ENCODE measurements at places on chromosomes 7 and 10. TPM values are rescaled to one million over a fixed set of nuclear protein-coding genes. Genes with fewer than 3 reads are reported as not detected.

DNA sequence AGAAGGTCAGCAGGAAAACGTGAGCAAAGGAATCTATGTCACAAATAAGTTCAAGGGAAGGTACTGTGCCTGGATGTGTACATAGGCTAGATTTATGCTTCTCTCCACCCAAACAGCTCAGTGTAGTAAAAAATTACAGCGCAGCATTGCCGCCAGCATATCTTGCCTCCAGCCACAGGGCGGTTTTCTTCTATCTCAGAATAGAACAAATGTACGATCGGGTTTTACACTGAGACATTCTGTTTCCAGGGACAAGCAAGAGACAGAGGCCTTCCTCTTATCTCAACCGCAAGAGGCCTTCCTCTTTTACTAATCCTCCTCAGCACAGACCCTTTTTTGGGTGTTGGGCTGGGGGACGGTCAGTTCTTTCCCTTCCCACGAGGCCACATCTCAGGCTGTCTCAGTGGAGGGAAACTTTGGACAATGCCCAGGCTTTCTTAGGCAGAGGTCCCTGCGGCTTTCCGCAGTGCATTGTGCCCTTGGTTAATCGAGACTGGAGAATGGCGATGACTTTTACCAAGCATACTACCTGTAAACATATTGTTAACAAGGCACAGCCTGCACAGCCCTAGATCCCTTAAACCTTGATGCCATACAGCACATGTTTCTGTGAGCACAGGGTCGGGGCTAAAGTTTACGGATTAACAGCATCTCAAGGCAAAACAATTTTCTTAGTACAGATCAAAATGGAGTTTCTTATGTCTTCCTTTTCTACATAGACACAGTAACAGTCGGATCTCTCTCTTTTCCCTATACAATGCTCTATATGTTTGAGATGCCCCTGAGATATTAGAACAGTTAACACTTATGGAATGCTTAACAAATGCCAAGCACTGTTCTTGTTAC lies 11.6 kb upstream of the ABHD11 start:
- H3K36me3 ChIP-seq: no peaks in the 10 kb centered on the region
- no peaks in the 10 kb centered on the region for H3K4me1 ChIP-seq
- no peak overlapping the region for H3K27ac ChIP-seq
- no peaks in the 10 kb centered on the region for H3K27me3 ChIP-seq
- H3K4me3 ChIP-seq: no peak overlapping the region

DNA sequence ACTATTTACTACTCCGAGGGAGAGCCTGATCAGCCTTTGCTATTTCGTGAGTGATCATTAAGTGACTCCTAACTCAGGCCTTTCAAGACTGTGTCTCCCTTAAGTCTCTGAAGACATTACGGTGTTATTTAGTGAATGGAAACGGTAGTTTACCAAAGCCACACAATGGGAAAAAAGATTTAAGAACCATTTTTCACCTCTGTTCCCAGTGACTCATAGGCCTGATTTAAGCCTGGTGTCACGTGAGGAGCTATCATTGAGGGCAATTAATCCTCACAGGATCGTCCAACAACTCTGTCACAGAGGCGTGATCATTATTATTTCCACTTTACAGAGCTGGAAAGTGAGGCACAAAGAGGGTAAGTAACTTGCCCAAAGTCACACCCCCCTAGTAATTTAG lies 20.3 kb downstream of the C10orf90 start:
- H3K4me3 ChIP-seq: no peak overlapping the region
- no peaks in the 10 kb centered on the region for H3K36me3 ChIP-seq
- H3K27ac ChIP-seq: no peak overlapping the region
- no peaks in the 10 kb centered on the region for H3K4me1 ChIP-seq
- no peak for DNase-seq
- no peaks in the 10 kb centered on the region for H3K27me3 ChIP-seq

DNA sequence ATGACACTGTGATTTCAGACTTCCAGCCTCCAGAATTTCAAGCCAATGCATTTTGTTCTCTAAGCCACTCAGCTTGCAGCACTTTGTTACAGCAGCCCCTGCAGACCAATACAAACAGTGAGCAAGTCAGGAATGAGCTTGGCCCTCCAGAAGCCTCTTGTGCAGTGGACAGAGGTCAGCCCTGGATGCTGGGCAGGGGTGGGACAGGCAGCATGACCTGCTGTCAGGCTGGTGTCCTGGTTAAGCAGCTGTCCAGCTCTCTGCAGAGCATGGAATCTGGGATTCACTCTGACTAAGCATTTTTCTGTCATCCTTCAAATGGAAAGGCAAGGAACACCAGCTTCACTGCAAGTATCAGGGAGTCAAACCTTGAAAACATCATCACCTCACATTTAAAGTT lies 85.5 kb upstream of the GDF10 start:
- H3K4me1 ChIP-seq: peaks cover 6% of the 10 kb centered on the region
- H3K27ac ChIP-seq: no peak overlapping the region
- peaks cover 6% of the 10 kb centered on the region for H3K27me3 ChIP-seq
- peak; percentile 8 for DNase-seq
- no peaks in the 10 kb centered on the region for H3K36me3 ChIP-seq

DNA sequence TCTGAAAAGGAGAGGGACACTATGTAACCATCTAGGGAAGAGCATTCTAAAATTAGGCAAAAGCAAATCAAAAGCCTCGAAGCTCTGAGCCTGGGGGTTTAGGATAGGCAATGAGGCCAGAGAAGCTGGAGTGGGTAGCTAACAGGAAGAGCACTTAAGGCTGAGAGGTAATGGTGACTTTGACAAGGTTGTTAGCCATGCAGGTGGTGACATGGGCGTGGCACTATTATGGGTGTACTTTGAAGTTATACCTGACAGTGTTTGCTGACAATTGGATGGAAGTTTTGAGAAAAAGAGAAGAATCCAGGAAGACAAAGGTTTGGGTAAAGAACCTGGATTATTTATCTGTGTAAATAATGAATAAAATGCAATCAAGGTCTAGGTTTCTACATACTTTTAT lies 383.0 kb upstream of the SEMA3C start:
- no peak overlapping the region for H3K27ac ChIP-seq
- no peaks in the 10 kb centered on the region for H3K4me1 ChIP-seq
- no peaks in the 10 kb centered on the region for H3K36me3 ChIP-seq
- peaks cover 3% of the 10 kb centered on the region for H3K27me3 ChIP-seq
- H3K4me3 ChIP-seq: no peak overlapping the region

- DNase-seq: peak; percentile 71
- no peaks in the 10 kb centered on the region for H3K27me3 ChIP-seq
- no peak overlapping the region for H3K27ac ChIP-seq
- peaks cover 11% of the 10 kb centered on the region for H3K4me1 ChIP-seq
- H3K4me3 ChIP-seq: no peak overlapping the region
- H3K36me3 ChIP-seq: peaks cover 5% of the 10 kb centered on the region
Observed at GRCh38 chr7:155669717-155670505, 25.4 kb downstream of the RBM33 start.

DNA sequence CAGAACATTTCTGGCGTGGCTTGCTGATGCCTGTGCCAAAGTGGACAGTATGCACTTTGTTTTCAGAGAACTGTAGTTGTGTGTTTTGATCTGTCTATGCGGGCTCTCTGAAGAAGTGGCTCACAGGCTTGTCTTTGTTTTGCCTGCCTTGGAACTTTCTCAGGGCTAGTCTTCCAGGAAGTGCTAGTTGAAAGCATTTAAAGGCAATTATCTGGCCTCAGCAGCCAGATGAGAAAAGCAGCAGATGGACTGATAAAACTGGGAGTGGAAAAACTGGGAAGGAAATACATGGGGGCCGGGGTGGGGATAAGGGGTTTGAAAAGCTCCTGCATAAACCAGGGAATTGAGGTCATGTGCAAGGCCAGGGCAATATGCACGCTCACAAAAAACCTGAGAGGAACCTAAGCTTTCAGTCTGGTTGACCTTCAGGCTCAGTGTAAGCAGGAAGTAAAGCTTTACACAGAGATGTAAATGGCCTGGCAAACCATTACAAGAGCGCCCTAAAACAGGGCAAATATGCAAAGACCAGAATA lies 94.5 kb downstream of the ZNF33B start:
- no peak overlapping the region for H3K27ac ChIP-seq
- H3K4me3 ChIP-seq: no peak overlapping the region
- H3K4me1 ChIP-seq: no peaks in the 10 kb centered on the region
- DNase-seq: no peak
- H3K36me3 ChIP-seq: no peaks in the 10 kb centered on the region

DNA sequence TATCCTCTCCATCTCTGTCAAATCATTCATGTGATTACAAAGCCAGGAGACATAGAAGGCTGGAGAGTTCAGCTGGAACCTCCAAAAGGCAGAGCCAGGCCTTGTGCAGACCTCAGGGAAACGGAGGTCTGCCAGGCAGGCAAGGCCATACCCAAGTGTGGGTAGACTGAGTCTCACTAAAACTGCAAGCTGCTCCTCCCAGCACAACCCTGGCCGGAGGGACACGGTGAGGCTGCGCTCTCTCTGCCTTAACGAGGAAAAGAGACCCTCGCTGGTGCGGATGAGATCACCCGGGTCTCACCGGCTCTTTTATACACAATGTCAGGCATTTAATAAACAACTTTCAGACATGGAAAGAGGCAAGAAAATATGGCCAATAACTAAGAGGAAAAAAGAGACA lies 66.1 kb upstream of the INPP5A start:
- H3K27me3 ChIP-seq: peaks cover 19% of the 10 kb centered on the region
- no peak for DNase-seq
- no peak overlapping the region for H3K4me3 ChIP-seq
- H3K27ac ChIP-seq: no peak overlapping the region
- H3K36me3 ChIP-seq: no peaks in the 10 kb centered on the region

The CHST3 gene
- 10.6 TPM for total RNA-seq

The CCL24 gene
- not detected for total RNA-seq

DNA sequence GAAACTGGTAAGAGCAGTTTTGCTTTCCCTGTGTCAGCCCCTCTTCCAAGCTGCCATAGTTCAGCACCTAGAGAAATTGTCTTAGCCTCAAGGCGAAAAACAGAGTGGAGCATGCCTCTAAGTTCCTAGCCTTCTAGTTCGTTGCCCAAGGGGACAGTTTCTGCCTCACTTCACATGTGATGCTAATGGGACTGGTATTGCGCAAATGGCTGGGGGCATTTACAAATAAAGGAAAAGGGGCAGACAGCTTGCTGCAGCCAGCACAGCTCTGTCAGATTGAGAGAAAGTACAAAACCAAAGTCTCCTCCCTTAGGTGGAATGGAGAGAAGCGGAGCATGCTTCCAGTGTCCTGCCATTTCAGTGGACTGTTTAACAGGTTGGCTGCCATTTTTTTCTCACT lies 567.7 kb downstream of the ETV1 start:
- no peaks in the 10 kb centered on the region for H3K4me1 ChIP-seq
- no peak for DNase-seq
- no peak overlapping the region for H3K4me3 ChIP-seq
- no peak overlapping the region for H3K27ac ChIP-seq
- H3K27me3 ChIP-seq: no peaks in the 10 kb centered on the region
- H3K36me3 ChIP-seq: no peaks in the 10 kb centered on the region

The AKR1C1 gene
- 5.0 TPM for total RNA-seq

DNA sequence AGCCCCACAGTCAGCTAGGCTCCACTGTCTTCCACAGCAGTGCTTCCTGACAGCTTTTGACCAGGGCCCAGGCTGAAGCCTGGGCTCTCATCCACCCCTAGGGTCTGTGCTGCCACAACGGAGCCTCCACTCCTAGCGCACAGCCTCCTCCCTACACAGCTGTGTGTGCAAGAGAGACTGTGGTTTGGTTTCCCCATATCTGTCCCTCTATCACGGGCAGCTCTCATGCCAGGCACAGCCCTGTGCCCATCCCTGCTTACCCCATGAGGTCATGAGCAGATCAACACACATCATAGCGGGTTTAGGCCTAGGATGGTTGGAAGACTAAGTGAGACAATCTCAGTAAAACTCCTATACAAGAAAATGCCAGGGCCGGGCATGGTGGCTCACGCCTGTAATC lies 61.7 kb upstream of the PLXNA4 start:
- H3K36me3 ChIP-seq: no peaks in the 10 kb centered on the region
- no peaks in the 10 kb centered on the region for H3K27me3 ChIP-seq
- no peaks in the 10 kb centered on the region for H3K4me1 ChIP-seq
- H3K4me3 ChIP-seq: no peak overlapping the region

- H3K27me3 ChIP-seq: no peaks in the 10 kb centered on the region
- H3K27ac ChIP-seq: no peak overlapping the region
- no peak for DNase-seq
- H3K4me3 ChIP-seq: no peak overlapping the region
- peaks cover 3% of the 10 kb centered on the region for H3K36me3 ChIP-seq
Observed at GRCh38 chr10:63227207-63227895, 94.2 kb downstream of the NRBF2 start.

The CDNF gene
- total RNA-seq: 0.83 TPM

GRCh38 chr7:99173787-99174186 lies 29.9 kb upstream of the SMURF1 start:
- no peaks in the 10 kb centered on the region for H3K36me3 ChIP-seq
- no peak overlapping the region for H3K27ac ChIP-seq
- DNase-seq: no peak
- peaks cover 25% of the 10 kb centered on the region for H3K27me3 ChIP-seq

All from IMR-90 (cell line).